ENCODE measurements at places on chromosomes 16 and 17. TPM values are rescaled to one million over a fixed set of nuclear protein-coding genes. Genes with fewer than 3 reads are reported as not detected.

- no peak overlapping the region for H3K27ac ChIP-seq
- peaks cover 5% of the 10 kb centered on the region for H3K4me1 ChIP-seq
- no peak for DNase-seq
- H3K4me3 ChIP-seq = no peak overlapping the region
These were observed 17.4 kb upstream of the MAP3K14 start for GRCh38 chr17:45334231-45334630.

GRCh38 chr17:40727447-40728231 lies 24.1 kb upstream of the KRT24 start:
- no peaks in the 10 kb centered on the region for H3K36me3 ChIP-seq
- no peak overlapping the region for H3K4me3 ChIP-seq
- H3K27me3 ChIP-seq = peaks cover 28% of the 10 kb centered on the region
- H3K4me1 ChIP-seq = no peaks in the 10 kb centered on the region
- DNase-seq = no peak

LAT gene
- 160 TPM for total RNA-seq

KCNJ2 gene
- total RNA-seq = not detected
